ENCODE measurements at places on chromosomes 7 and 10.

DNA sequence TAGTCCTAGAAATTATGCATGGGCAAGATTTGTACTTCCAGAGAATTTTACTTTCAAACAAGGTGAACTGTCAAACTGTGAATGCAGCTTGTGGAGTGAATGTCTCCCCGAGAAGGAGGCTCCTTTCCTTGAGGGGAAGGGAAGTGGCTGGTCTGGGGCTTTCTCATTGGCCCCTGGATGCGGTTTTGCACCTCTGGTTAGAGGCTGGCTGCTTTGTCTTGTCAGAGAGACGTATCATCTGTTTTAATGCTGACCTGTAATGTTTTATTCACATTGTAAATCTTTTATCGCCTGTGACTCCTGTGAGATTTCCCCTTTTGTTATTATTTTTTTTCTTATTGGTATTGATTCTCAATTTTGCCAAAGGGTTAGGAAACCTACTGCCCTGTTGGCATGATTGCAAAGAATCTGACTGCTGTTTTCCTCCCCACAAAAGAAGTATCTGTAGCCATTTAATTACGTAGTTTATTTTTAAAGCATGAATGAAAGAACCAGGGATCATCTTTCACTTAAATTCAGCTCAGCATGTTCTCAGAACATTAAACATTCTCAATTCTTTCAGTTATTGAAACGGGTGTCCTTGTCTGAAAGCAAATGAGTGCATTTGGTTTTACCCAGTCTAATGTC, 238.3 kb upstream of the NFE2L3 start:
- DNase-seq = no peak

GRCh38 chr7:148645898-148646297, 52.8 kb upstream of the CUL1 start:
- no peak for DNase-seq

DNA sequence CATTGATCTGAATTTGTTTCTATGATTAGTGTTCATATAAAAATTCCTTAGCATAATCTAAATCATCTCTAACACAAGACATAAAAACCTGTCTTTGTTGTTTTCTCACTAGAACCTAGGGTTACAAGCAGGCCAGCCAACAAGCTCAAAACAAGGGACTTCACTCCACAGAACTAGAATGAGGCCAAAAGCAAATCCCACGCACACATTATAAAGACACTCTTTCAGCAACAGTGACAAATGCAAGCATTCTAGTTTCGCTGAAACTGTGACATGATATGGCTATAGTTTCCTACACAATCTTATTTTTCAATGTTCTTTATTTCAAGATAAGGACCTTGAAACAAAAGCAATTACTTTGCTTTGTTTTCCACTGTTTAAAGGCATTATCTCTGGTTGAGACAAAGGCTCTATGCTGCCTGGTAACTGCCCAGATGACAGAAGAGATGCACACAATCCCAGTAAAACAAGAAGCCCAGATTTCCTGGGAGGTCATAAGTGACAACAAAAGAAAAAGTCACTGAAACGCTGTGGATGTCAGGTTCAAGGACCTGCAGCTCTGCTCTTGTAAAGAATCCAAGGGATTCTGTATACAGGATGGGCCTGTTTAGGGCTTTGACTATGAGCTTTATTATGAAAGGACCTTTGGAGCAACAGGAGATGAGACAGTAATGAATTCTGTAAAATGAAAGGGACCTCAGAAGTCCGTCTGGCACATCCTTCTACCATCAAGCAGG, 105.3 kb downstream of the SORCS1 start:
- no peak for DNase-seq

DNA sequence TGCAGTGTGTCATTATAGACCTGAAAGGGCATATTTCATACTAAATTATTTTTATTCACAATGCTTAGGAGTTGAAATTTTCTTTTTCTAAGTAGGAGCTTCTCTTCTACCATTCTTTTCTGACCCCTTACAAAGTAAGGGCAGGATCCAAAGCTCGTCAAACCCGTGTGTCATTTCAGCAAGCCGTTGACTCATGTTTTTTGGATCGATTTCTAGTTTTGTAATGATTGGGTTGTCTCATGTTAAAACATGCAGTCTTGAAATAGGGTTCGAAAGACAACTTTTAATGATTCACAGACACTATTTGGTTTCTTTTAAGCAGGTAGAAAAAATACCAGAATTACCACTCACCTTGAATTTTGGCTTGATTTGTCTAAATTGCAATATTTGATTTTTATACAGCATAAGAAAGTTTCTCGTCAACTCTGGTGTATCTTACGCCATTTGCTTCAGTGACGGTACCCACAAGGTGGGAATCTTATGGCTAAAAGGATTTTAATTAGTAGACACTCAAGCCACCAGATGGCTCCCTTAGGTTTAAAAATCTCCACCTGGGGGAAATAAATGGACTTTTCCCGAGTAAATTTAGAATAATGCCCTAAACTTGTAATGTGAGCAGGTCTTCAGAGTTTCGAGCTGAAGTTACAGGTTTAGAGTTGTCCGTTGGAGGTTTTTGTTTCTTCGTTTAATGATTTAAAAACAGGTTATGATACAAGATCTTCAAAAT, 283.4 kb downstream of the CCDC3 start:
- no peak for DNase-seq

DNA sequence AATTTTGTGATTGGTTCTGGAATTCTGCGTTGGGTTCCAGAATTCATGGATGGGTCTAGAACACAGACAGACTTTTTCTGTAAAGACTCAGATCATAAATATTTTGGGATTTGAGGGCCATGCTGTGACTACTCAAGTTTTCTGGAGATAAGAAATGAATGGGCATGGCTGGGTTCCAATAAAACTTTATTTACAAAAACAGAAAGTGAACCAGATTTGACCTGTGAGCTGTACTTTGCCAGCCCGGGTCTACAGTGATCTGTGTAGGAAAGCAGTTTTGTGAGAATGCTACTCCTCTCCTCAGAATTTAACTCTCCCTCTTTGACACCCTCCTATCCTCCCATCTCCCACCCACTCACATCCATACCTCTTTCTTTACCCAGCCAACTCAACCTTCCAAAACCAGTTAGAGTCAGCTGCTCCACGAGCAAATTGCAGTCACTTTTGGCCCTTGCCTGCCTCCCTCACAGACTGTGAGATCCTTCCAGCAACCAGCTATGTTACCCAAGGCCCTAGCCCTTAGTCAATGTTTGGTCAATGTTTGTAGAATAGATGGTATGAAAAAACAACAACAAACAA, 312.8 kb upstream of the ZMIZ1 start:
- no peak for DNase-seq

- DNase-seq = no peak
Observed at GRCh38 chr10:57472823-57473619, 794.7 kb downstream of the IPMK start.

GRCh38 chr7:133753513-133753912, 373.6 kb upstream of the LRGUK start:
- no peak for DNase-seq

GRCh38 chr10:75019370-75019769, 92.1 kb upstream of the SAMD8 start:
- DNase-seq = no peak

- no peak for DNase-seq
Observed at GRCh38 chr10:4448030-4448429, 378.0 kb upstream of the AKR1E2 start.

DNA sequence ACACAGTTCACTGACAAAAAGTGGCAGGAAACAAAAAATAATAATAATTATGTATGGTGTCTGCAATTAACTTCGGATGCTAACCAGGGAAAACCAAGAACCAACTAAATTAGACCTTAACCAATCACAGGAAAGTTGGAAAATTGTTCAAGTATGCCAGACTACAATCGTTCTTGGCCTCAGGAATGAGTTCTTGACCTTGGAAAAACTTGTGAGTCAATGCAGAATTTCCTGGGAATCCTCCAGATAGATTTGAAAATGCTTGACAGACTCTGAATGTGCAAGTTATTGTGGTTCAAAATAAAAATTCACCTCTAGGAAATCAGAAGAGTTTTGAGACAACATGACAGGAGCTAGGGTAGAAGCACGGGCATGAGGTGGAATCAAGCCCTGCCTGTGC, 171.5 kb downstream of the C7orf25 start:
- DNase-seq = no peak

DNA sequence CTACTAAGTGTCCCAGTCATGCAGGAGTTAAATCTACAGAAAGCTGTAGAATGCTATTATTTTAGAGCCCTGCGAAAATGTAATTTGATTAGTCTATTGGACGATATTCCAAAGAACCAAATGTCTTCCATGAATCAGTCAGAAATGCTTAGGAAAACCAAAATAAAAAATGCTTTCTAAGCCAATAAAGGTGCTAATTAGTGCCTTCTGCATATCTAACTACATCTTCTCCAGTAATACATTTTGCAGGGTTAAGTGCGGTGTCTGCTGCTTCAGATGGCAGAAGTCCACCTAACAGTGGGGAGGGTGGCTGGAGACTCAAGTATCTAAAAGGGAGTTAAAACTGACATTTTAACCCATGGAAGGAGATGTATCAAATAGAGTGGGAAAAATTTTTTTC, 50.1 kb downstream of the ITPRID1 start:
- DNase-seq = no peak

DNA sequence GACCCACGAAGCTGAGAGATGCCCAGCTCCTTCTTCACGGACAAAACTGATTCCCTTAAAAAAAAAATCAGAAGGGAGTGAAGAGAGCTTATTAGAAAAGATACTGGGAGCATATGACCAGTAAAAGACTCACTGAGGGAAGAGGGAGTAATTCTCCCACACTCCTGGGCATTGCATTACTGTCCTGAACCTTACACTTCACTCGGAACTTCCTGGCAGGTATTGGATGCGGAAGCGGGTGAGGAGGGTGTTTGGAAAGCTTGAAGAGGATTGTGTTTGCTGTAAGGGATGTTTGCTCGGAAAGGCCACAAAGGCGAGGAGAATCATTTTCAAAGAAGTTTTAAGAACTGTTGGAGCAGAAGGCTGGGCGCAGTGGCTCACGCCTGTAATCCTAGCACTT, 375 bp downstream of the HKDC1 start:
- DNase-seq = no peak

- DNase-seq = no peak
Observed at GRCh38 chr10:21490028-21490710, 35.3 kb downstream of the SKIDA1 start.

DNA sequence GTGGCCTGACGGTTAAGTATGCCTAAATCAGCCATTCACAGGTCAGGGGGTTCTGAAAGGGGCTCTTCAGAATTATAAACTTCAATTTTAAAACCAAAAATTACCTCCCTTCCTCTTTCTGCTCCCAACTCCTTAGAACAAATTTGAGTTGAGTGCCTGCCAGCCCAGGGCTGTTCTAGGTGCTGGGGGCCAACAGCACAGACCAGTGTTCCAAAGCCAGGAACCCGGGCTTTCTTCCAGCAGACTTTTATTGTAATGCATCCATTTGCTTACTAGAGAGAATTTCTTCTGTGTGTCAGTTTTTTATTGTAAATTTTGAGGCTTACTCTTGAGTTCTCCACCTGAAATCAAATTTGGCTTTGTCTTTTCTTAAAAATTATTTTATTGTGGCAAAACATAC, 238.5 kb downstream of the CACNB2 start:
- no peak for DNase-seq

DNA sequence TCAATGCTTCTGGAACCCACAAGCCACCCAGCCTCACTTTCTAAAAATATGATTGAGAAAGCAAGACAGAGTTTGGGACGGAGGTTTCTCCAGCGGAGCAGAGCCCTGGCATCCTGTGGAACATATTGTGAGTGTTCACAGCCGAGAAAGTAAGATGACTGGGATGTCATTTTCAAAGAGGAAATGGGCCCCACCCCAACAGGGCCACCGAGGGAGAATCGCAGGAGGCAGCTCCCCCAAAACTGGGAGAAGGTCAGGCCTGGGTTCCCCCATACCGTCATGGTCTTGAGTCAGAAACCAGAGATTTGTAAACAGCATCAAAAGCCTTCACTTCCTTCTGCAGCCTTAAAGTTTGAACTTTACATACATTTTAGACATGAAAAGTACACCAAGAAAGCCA, 560.0 kb downstream of the PTPRN2 start:
- no peak for DNase-seq

GRCh38 chr7:92609921-92610518, 19.8 kb upstream of the FAM133B start:
- DNase-seq = no peak

Data from C1 segment of cervical spinal cord (tissue), 14 donors.